NCI-H1048 (cell line): ENCODE measurements at places on chromosomes 7 and 10.

GRCh38 chr10:75062506-75063299, 48.8 kb upstream of the SAMD8 start:
- DNase-seq: no peak

DNA sequence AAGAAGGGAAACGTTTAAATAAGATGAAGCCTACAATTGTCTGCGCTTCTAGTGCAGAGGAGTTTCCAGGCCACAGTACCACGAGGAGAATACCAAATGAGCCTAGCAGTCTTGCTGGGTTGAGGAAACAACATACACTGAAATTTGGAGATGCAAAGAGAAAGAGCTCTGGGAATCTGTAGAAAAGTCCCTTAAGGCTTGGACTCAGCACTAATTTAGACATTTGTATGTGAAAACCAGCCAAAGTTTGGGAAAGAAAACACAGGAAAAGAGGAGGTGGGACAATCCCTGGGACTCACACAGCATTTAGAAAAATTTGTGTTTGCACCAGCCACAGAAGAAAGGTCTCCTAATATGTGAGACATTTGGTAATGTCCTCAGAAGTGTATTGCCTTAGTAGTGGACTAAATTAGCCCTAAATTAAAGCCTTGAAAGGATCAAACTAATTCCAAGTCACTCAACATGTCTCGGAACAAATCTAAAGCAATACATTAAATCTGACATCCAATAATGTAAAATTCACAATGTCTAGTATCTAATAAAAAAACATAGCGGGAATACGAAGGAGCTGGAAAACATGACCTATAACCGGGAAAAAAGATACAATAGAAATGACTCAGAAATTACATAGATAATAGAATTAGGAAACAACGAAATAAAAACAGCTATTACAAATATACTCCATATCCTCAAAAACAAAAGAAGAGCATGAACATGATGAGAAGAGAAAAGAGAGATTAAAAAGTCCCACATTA, 187.1 kb upstream of the NAMPT start:
- no peak for DNase-seq

DNA sequence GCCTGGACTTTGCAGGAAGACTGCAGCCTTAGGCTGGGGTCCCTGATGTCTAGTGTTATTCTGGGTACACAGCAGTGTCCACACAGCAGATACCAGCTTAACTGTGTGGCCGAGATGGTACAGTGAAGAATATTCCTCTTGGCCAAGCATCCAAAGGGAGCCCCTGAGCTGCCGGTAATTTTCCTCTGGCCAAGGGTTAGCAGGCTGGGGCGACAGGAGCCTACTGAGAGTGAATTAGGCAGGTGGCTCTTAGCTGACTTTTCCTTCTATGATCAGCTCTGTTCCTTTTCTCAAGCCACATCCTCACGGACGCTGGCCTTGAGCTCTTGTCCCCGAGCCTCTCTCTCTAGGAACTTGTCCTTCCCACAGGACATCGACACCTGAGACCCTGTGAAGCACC, 29.8 kb downstream of the PRKAG2 start:
- DNase-seq: no peak

DNA sequence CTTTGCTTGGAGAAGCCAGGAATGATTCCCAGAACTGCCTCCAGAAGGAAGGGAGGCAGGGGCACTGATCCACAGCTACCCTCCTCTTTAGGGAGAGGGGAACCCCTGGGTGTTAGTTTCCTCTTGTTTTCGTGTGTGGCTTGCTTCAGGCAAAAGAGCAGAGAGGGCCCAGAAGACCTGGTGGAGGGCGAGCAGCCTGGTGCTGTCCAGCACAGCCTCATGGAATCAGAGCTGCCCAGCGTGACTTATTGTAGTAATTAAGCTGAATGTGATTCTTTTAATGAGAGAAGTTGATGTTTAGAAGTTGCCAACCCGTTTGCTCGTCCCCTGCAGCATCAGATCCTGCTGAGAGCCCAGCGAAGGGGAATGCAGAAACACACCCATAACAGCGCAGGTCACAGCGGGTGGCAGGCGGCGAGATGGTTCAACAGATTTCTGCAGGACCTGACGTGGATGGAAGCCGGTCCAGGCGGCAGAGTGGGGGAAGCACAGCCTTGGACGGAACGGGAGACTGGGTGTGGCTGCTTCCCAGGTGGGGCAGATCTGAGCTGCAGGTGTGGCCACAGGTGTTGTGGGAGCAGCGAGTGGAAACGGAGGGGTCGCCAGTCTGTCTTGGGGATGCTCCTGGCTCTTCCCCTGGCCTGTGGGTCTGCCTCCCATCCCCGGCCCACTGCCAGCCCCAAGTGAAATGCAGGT, 53.7 kb upstream of the SHH start:
- DNase-seq: no peak

- DNase-seq: no peak
Measured at GRCh38 chr7:43196379-43196778, 83.9 kb downstream of the HECW1 start.

DNA sequence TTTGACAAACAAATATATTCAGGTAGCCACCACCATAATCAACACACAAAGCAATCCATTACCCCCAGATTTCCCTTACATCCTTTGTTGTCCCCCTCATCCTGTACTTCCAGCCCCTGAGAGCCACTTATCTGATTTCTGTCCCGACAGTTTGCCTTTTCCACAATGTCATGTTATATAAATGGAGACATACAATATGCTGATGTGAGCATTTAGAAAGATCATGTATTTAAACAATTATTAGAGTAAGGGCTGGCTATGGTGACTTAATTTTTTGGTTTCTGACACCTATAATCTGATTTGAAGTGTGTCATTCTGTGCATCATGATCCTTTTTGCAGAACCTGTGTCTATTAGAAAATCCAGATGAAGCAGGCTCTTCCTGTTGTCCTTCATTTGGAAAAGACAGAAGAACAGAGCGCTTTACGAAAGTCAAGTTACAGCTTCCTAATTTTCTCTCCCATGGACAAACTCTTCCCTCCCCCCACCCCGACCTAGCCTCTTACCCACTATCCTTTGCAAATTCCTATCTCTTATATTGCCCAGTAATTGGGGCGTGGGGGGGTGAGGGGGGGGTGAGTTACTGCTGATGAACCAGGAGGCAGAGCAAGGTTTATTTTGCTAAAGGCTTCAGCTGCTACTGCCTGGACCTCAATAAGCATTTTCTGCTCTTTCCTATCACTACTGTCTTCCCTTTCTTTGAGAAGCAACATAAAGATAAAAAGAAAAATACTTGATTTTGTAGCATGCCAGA, 252.4 kb upstream of the C7orf33 start:
- DNase-seq: no peak

DNA sequence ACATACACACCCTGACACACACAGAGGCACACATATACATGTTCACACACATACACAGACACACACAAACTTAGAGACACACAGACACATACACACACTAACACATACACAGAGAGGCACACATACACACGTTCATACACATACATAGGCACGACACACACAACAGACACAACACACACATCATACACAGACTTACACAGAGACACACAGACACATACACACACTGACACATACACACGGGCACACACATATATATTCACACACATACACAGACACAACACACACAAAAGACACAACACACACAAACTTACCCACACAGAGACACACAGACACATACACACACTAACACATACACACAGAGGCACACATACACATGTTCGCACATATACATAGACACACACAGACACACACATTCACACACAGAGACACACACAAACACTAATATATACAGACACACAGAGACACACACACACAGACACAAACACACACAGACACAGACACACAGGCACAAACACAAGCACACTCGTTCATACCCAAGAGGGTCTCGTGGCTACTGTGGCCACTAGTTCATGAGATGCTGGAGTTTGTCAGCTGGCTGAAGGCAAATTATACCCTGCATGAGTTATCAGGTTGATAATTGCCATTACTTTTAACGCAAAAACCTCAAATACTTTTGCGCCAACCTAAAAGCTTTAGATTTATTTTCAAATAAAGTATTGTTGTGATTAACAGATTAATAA, 17.7 kb upstream of the KLF6 start:
- DNase-seq: no peak

DNA sequence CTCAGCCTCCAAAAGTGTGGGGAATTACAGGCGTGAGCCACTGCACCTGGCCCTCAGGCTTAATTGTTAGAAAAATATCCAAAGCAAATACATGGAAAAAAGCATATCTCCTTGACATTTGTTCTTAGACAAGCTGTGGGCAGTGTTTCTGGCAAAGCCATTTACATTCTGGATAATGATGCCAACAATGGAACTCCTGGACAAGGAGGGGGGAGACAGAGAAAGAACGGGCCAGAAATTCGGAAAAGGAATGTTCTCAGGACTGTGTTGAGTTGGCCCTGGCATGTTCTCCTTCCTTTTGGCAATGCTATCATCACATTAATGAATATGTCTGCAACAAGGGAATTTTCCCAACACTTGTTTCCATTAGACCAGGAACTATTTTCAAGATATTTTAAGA, 88.7 kb downstream of the UBE2H start:
- DNase-seq: no peak

GRCh38 chr10:89341649-89342048, 13.9 kb downstream of the IFIT3 start:
- DNase-seq: no peak

DNA sequence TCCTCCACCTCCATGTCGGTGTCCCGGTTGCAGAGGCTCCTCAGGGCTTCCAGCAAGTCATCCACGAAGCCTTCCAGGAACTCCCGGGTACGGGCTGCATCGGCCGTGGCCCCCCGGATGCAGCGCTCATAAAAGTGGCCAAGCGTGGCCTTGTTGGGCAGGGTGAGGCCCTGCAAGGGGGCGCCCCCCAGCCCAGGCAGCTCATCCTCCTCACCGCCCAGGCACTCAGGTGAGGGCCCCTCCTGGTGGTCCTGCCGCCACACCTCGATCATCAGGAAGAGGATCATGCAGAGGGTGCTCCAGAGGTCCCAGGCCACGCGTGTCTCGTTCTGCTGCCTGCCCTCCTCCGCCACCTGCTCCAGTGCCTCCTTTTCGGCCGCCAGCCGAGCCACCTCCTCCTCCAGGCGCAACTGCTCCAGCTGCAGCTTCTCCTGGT, 22.8 kb downstream of the ITPRIP start:
- no peak for DNase-seq

GRCh38 chr10:58644311-58644710, 131.6 kb downstream of the BICC1 start:
- no peak for DNase-seq

DNA sequence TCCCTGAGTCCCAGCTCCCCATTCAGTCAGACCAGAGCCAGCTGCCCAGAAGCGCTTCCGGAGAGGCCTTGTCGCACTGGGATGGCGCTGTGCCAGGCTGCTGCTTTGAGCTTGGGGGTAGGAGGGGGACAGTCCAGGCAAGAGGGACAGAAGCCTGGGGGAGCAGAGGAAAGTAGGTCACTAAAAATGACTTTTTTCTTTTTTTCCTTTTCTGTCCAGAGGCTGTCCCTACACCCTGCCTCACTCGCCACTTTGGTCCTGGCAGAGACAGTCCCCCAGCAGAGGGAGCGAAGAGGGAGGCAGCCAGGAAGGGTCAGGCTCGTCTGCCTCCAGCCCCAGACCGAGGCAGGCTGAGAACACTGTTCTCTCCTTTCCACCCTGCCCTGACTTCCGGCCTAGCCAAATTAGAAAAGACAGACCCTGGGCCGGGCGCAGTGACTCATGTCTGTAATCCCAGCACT, 15.8 kb upstream of the TRIM8 start:
- DNase-seq: no peak

GRCh38 chr10:37434091-37434490, 308.7 kb downstream of the ANKRD30A start:
- DNase-seq: no peak

DNA sequence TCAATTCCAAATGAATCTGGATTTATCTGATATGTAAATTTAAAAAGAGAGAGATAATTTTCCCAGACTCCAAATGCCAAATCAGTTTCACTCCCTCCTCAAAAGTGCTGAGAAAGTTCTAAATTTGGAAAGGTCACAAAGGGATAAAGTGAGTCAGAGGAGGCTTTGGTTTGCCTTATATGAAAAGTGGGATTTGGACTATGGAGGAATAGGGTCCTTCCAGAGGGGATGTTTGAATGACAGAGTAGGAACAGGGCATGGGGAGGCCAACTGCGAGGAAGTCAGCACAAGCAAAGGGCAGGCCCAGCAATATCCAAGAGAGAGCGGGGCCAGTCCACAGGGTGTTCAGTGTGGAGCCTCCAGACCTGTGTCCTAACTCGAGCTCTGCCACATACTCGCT, 9.8 kb upstream of the FAS start:
- no peak for DNase-seq

DNA sequence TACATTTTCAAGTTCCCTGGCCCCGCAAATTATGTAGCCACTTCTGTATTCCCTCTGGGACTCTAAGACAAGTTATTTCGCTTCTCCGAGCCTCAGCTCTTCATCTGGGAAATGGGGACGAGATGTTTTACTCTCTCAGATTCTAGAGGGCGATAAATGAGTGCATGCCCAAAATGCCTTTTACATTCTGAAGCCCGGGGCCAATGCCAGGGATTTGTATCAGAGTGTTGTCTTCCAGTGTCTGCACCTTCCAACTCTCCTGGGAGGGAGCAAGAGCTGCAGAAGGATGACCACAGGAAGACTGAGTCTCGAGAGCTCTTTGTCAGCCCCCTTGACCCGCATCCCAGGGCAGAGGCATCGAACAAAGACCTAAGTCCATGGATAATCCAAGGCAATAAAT, 39.9 kb downstream of the BUB3 start:
- DNase-seq: no peak

DNA sequence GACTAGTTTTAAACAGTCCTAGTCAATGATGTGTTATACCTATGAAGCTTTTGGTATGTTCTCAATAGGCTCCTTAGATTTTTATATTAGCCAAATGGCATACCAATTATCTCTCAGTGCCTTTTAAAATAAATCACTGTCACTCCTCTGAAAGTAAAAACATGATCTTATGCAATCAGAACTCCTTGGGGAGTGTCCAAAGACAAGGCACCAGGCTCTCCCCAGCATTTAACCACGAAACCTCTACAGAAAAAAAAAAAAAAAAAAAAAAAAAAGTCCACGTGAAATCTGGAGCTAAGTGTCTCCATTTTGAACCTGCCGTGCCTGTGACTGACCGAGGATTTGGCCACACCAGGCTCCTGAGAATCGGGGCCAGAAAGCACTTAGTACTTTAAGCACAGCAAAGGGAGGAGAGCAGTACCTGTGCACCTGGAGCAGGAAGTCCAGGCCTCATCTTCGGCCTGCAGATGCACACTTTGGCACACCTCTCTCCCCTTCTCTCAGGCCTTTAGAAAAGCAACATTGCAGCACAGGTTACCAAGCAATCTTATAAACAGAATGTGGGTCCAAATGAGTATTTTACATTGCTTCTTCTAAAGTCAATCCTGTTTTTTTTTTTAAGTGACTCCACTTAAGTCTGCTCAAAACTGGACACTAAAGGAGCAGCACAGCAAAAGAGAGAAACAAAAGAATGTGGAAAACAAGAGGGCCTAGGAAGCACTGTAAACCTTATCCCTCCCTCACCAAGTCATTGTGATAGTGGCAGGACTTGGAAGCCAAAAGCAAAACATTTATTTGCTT, 1.5 kb downstream of the FAM13C start:
- DNase-seq: no peak
